GM12891 (cell line): ENCODE measurements at places on chromosomes 3 and 15.

- no peak for DNase-seq
Observed at GRCh38 chr15:27937851-27938250, 161.3 kb downstream of the OCA2 start.

DNA sequence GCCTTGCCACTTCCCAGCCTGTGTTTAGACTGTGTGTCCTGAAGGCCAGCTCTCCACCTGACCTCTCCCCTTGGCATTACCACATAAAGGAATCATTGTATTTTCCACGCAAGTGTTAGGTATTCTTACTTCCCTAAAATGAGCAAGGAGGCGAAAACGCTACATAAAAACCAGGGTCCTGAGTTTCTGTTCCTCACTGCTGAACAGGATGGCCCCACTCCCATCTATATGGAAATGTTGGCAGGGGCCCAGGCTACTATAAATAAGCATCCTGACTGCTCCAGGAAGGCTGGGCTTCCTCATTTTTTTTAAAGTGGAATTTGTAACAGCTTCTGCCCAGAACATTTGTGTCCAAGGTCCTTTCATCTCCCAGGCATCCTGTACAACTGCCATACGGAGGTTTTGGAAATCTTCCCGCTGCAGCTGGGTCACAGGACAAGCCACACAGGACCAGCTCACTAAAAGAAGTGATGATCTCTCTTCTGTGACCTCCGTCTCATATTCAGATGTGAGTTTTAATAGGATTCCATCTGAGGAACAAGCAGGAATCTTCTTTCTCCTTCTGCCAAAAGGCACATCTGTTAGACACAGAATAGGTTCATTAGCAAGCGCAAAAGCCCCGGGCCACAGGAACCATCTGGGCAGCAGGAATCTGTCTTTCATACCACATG, 56.4 kb upstream of the LIMD1 start:
- no peak for DNase-seq

DNA sequence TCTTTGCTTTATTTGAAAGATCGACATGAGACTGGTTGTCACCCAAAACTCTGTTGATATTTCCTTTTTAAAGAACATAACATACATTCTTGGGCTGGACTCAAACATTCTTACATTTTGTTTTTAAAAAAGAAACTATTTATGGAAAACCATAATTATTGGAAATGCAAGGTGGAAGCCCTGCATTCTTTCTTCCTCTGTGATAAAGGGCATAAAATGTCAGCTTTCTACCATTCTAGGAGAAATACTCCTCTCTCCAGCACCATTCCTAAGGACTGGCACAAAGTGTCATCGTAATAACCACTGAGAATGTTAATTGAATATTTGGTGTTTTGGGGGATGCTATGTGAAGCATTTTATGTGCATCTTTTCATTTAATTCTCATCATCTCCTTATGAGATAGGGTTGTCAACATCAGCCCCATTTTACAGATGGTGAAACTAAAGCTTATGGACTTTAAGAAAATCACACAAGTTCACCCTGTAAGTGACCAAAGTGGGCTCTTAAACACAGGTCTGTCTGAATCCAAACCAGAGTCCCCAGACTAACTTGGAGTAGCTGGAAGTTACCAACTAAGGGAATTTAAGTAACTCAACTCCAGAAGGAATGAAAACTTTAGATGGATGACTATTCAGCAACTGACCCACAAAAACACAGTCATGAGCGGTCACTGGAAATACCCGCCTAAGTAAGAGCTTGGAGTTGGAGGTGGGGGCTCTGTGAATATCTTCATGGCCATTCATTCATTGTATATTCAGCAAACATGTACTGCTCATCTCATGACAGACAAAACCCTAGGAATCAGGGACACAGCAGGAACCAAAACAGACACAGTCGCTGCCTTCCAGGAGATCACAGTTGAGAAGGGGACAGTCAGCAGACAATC, 45.9 kb upstream of the LMCD1 start:
- no peak for DNase-seq

DNA sequence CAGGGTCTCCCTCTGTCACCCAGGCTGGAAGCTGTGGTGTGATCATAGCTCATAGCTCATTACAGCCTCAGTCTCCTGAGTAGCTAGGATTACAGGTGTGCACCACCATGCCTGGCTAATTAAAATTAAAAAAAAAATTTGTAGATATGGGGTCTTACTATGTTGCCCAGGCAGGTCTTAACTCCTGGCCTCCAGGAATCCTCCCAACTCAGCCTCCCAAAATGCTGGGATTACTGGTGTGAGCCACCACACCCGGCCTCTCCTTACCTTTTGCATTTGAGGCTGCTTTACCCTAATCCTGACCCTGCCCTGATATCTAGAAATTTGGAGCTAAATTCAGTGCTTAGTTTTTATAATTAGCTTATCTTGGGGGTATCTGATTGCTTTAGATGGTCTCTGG, 83.2 kb upstream of the GCNT3 start:
- no peak for DNase-seq

DNA sequence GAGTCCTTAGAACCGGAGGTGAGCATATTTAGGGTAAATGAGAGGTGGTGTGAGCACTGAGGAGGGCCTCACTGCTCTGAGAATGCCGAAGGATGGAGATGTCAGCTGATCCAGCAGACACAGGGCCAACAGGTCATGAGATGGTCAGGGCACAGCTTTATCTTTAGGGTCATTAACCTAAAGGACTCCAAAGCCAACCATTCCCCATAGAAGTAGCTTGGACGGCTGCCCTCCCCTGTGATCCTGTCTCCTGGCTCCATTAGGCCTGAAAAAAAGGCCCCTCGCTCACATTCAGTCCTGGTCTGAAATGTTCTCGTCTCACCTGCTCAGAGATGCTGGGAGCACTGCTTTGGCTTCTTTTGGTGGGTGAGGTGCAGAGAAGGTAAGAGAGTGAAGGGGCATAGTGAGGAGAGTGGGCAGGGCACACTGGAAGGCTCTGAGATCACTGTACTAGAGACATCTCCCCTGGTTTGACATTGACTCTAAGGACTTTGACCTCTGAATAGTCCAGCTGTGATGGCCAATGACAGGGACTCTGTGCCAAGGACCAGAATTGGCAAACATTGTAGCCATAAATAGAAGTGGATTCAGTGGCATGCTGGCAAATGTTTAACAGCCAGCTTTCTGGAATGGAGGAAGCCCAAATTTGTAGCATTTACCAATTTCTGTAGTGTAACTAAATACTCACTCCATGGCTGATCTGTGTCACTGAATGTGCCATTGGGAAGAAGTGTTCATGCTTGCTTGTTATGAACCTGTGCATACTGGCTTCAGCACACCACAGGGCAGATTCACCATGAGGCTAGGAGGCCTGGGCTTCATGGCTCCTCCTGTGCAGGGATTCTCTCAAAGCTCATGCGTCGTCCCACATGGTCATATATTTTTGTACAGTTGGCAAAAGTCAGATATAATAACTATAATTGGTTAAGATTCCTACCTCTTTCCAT, 76.2 kb upstream of the MRPS22 start:
- no peak for DNase-seq

DNA sequence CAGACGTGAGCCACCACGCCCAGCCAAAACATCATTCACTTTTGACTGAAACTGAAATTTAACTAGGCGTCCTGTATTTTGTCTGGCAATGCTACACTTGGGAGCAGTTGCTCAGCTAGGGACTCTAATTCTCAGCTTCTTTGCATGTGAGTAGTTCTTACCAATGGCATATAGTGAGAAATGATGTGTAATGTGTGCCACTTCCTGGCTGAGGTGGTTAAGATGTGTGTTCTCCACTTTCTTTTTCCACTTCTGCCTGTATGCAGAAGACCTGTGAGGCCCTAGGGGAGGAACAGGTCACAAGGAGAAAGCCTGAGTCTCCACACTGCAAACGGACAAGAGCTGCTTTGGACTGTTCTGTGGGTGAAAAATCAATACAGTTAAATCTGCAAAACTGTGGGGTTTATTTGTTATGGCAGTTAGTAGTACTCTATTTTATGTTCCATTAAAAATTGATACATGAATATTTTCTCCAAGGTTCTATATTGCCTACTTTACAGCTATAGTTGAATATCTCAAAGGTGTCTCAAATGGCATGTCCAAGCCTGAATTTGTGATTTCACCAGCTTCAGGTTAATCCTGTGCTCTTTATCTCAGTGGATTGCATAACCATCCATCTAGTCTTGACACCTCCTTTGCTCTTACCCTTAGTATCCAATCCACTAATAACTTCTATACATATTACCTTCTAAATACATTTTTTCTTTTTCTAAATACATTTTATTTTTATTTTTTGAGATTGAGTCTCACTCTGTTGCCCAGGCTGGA, 59.3 kb downstream of the NR1D2 start:
- DNase-seq, result no peak

DNA sequence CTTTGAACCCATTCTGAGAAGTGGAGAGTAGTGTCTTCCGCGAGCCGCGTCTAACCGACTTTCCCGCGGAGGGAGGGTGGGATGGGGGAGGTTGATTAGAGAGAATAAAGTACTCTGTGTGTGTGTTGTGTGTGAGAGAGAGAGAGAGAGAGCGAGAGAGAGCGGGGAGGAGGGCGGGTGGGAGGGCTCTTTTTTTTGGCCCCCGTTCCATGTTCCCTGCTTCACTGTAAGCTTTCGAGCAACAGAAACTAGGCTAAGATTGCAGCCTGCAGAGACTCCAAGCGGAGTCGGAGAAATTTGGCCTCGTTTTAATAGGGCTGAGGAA, 1.6 kb upstream of the MEIS2 start:
- DNase-seq, result no peak

DNA sequence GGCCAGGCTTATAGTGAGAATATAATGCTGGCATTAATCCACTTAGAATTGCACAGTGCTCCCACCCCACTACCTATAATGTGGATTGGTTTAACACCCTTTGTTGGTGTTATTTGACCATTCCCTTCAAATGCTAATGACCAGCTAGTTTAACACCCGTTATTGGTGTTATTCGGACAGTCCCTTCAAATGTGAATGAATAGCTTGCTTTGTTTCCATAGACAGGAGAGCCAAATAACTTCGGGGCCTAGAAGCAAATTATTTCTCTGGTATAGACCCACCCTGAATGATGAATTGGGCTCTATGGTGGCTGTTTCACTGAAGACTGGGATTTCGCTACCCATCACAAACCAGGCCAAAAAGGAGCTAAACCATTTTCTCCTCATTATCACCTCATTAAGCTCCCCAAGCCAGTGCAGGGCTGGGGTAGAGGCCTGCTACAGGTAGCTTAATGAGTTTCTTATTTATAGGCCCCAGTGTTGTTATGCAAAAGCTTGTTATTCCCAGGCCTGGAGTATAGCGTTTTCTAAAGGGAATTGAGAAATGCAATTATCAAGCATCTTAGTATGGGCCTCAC, 494.1 kb upstream of the DPH6 start:
- DNase-seq, result no peak

GRCh38 chr15:71060983-71061382, 54.3 kb upstream of the THSD4 start:
- DNase-seq, result no peak

GRCh38 chr15:39304201-39304841, 276.6 kb upstream of the THBS1 start:
- no peak for DNase-seq

DNA sequence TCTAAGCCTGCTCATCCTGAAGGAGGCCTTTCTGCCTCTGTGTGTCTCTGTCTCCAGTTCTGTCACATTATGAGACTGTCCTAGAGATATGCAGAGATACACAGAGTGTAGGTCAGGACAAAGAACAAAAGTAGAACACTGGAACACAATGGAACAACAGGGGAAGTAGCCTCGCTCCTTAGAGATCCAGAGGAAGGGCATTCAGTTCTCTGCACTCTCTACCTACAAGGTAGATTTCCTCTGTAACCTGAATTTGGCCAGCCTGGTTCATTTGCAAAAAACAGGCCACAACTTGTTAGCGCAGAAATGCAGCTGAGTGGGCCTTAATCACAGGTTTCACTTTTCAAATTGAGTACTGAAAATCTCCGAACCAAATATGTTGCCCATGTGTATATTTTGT, 19.4 kb downstream of the NEK10 start:
- no peak for DNase-seq
